Stimulated activated CD4-positive, alpha-beta T cell treated with anti-CD3 and anti-CD28 coated beads, TNF-alpha, amount 100 ng/mL, for 24 hours (primary cell): ENCODE measurements at places on chromosomes 12 and 14.
A peak's percentile ranks its signal among the peaks of the same experiment; 100 is the strongest.

- no peak for DNase-seq
Observed at GRCh38 chr14:104794993-104795780, at the start of gene AKT1. AKT1 (minus strand) TSS chr14:104795748; CDS start chr14:104792643, 3,105 bp downstream.

GRCh38 chr12:31620311-31620710 is 29.4 kb upstream of the DENND5B start:
- DNase-seq: no peak

- DNase-seq: no peak
Observed at GRCh38 chr12:19792028-19792427, 352.7 kb downstream of the AEBP2 start.

GRCh38 chr14:54867011-54867410 is 35.6 kb downstream of the GCH1 start:
- DNase-seq: no peak

GRCh38 chr12:11954181-11954580 is 116.6 kb upstream of the BCL2L14 start:
- DNase-seq: no peak

- no peak for DNase-seq
Observed at GRCh38 chr12:56311003-56311402, 4.8 kb downstream of the CNPY2 start.

GRCh38 chr14:56666716-56667115 is 87.1 kb downstream of the TMEM260 start:
- DNase-seq: no peak

- no peak for DNase-seq
Observed at GRCh38 chr14:33938131-33938949, 12.5 kb downstream of the EGLN3 start.

GRCh38 chr14:38127784-38128183 is 79.9 kb upstream of the SSTR1 start:
- DNase-seq: no peak

- DNase-seq: no peak
Observed at GRCh38 chr12:116164250-116165035, 113.0 kb downstream of the MED13L start.

DNA sequence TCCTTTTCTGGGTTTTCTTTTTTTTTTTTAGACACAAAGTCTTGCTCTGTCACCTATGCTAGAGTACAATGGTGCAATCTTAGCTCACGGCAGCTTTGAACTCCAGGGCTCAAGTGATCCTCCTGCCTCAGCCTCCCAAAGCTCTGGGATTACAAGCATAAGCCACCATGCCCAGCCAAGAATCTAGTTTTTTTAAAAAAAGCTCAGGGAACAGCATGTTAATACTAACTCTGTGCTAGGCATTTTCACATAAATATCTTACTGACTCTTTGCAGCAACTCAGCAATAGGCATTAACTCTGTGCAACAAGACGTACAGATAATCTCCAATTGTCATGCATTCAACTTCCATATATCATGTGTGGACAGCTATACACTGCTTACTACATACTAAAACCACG is 97.4 kb downstream of the LLPH start:
- no peak for DNase-seq

DNA sequence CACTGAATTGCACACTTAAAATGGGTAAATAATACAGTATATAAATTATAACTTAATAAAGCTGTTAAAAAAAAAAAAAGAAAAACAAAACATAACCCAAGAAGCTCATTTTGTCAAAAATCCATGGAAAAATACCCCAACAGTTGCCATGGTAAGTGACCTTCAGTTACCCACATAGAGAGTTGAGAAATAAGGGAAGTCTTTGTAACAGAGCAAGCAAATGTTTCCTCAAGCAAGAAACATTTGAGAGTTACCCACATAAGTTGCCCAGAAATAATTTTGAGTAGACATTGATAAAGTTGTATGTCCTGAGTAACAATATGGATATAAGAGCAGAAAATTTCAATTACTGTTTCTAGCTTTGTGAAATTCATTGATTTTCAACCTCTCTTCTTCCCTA is 227.4 kb downstream of the CCDC59 start:
- no peak for DNase-seq

DNA sequence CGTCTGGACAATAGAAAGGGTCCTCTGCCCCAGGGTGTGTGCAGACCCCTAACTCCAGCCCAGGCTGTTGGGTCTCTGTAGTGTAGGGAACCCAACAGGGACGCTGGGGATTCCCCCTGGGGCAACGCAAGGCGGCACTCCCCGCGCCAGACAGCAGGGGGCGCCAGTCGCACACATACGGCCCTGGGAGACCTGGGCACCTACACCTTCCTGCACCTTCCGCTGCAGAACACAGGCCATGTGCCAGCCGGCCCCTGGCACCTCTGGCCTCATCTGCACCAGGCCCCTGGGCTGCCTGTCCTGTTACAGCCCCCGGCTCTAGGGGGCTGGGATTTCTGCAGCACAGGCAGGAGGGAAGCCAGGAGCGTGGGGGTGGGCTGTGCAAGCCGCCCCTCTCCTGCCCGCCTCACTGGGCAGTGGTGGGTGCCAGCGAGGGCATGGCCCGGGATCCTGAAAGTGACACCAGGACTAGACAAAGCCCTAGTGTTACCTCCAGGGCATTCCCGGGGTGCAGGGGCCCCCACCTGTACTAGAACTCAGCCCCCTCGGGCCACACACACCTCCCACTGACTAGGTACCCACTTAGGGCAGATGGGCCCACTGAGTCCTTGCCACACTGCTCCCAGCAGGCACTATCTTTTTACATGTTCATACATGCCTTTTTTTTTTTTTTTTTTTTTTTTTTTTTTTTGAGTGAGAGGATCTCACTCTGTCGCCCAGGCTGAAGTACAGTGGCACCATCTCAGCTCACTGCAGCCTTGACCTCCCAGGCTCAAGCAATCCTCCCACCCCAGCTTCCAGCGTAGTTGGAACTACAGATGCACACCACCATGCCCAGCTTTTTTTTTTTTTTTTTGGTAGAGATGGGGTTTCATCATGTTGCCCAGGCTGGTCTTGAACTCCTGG is 37.5 kb downstream of the CCNK start:
- peak; percentile 80 for DNase-seq

DNA sequence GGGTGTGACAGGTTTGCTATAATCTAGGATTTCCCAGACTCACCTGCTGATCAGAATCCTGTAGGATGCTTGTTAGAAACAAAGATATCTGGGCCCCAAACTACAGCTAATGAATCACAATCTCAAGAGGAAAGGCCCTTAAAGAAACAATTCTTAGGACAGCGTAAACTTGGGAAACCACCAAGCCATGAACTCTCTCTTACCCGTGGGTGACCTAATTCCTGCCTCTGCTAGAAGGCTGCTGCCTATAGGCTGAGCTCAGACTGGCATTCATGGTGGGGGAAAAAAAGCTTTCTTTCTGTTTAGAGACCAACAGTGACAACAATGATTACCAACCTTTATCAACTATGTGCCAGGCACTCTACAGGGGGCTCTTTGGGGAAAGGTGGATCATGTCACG is 213.9 kb upstream of the FKBP4 start:
- no peak for DNase-seq

DNA sequence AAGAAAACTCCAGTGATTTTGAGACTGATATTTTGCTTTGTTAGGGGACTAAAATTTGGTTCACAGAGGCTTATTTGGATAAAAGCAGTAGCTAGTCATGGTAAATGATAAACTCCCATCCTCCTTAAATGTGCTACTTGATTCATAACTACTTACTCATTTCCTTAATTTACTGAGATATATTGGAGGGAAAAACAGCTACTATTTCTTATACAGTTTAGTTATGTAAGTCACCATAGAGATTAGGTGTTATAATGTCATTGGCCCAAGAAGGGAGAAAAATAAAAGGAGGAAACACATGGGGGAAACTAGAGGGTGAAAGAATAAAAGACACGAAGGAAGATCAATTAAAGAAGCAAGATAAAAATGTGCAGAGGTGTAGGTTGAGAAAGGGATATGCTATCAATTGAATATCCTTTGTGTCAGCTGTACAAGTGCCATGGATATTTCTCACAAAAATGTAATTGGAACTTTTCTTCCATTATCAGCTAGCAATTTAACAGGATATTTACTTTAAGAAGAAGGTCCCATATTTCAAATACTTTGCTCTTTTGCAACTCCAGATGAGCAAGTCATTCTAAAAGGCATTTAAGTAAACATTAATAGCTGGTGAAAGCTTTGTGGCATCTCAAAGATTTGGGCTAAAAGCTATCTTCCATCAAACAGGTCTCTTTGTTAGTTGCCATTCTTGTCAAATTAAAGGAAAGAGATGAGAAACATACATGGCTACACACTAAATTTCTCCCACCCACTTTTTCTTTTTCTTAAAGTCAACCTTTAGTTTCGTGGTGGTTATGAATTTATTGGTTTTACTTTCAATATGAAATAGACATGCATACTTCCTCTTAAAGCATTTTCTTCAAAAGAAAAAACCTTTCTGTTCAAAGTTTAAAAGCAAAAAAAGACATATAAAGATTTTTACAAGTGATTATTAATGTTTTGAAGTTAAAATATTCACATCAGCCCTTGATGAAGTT is 439.5 kb downstream of the CCER1 start:
- DNase-seq: no peak

DNA sequence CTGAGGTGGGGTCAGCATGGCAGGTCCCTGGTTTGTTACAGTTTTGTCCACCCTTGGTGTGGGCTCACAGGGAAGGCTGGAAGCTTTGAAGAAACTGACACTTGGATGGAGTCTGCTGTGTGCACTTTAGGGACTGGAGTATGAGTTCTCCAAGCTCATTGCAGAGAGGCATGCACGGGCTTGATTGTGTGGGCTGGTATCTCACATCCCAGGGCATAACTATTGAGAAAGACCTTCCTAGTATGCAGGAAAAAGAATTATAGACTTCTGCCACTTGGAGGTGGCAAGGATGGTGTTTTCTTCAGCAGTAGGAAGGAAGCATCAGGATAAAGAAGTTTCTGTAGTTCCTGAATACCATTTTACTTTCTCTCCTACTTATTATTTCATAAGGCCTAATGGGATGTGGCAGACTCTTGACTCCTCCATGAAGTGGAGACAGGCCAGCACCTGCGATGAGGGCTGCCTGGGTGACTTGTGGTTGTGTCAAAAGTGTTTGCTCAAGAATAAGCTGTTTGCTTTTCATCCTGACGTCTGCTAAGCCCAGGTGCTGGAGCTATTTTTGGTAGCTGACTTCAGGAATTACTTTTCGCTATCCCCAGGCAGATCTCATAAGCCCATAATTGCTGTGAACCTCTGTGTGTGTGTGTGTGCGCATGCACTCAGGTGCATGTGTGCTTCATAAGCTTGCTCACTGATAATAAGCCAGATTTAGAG is 125.8 kb downstream of the KTN1 start:
- DNase-seq: no peak

- DNase-seq: no peak
Observed at GRCh38 chr12:109734219-109735000, 20.8 kb downstream of the FAM222A start.

DNA sequence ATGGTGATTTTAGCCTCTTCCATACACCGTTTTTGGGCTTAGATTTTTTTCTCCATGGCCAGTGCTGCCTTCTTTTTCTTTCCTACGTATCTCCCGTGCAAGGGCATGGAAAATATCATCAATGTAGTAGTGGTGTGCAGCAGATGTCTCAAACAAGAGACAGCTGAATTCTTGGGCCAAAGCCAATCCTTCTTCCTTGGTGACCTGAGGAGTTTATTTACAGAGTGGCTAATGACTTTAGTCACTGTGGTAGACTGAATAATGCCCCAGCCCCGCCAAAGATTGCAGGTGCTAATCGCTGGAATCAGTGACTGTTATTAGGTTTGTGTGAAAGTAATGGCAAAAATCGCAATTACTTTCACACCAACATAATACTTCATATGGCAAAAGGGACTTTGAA is 235.5 kb upstream of the NOS1 start:
- no peak for DNase-seq

DNA sequence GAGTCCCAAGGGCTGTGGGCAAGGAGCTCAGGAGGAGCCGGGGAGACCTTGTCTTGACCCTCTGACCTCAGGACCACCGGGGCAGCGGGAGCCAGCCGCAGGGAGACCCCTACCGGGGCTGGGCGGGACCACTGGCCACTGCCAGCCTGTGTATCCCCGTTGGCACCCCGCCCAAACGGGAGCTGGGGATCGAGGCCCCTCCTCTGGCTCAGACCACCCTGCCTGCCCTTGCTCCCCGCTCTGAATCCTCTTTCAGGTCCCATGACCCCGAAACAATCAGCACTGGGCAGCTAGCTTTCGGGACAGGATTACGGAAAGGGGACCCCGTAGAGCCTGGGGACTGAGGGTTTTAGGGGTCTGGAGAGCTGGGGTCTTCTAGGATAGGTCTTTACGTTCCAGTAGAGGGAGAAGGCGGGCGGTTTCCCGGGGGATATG is 1.3 kb downstream of the GLI1 start:
- no peak for DNase-seq

- DNase-seq: no peak
Observed at GRCh38 chr12:82765971-82766705, 79.4 kb downstream of the TMTC2 start.

GRCh38 chr14:29674566-29675285 is 252.9 kb downstream of the PRKD1 start:
- DNase-seq: no peak

DNA sequence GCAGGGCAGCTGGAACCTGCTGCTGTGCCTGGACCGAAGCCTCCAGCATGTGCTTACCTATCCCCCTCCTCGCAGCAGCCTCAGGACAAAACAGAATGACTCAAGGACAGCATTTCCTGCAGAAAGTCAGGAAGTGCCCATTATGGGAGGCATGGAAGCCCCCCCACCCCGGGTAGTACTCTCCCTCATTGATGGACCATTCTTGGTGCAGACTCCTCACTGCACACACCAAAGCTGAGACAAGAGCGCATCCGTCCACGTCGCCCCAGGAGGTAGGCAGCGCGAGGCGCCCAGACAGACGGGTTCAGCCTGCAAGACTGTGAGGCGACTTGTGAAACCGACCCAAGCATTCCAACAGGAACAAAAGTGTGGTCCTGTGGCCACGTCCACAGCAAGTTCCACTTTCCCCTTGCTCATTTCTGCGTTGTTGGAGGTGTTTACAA is 243.9 kb upstream of the ATXN7L3B start:
- DNase-seq: no peak

GRCh38 chr14:68268719-68269118 is 449.1 kb downstream of the RAD51B start:
- no peak for DNase-seq

- DNase-seq: peak; percentile 58
Observed at GRCh38 chr12:6620137-6620884, 13.1 kb upstream of the CHD4 start.

GRCh38 chr12:76024102-76024781 is 7.3 kb downstream of the PHLDA1 start:
- no peak for DNase-seq

DNA sequence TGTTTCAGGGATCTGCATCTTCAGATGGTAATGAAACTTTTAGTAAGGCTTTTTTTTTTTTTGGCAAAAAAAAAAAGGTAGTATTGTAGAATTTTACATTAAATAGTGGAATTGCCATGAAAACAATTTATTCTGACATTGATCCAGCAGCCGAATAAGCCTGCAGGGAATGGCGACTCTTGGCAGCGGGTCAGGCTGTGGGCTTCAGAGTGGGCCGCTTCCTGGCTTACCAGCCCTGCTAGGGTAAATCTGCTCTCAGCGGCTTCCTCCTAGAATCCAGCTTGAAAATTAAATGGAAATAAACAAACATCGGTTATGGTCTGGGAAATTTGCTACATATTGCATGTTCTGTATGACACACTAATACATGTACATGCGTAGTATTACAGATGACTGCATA is 34.8 kb downstream of the SFSWAP start:
- DNase-seq: no peak

- DNase-seq: no peak
Observed at GRCh38 chr12:97639702-97640101, 177.1 kb downstream of the RMST start.
